ENCODE measurements at places on chromosomes 1 and 21.

DNA sequence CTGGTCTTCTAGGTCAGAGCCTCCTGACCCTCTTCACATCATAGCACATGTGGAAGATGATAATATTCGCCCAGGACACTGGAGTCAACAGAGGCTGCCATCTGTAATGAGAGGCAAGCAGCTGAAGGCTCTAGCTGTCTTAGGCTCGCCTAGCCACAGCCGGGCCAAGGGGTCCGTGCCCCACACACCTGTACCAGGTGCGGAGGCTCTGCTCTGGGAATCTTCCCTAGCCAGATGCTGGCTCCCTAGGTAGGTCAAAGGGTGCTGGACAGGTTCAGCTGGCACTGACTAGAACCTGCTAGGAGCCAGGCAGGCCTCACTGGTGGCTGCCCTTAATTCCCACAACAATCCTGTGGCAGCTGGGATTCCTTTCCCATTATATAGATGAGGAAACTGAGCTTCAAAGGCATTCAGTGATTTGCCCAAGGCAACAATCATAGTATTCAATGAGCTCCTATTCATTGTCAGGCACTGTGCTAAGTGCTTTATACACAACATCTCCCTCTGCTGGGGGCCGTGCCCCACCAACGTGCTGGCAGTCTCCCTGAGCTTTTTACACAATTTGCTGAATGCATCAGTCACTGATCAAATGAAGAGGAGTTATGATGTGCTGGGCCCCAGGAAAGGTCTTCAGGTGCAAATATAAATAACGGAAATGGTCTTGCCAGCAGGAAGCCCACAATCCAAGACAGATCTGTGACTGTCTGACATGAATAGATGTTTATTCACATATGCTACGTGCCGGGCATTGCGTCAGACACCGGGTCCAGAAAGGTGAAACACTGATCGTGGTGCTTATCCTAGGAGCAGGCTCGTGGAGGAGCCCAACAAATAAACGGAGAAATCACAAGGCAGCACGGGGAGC is 58.0 kb downstream of the DDX20 start:
- peak; percentile 6 for DNase-seq

- DNase-seq: peak; percentile 2
Measured at GRCh38 chr1:101474039-101474665, 237.3 kb downstream of the S1PR1 start.

DNA sequence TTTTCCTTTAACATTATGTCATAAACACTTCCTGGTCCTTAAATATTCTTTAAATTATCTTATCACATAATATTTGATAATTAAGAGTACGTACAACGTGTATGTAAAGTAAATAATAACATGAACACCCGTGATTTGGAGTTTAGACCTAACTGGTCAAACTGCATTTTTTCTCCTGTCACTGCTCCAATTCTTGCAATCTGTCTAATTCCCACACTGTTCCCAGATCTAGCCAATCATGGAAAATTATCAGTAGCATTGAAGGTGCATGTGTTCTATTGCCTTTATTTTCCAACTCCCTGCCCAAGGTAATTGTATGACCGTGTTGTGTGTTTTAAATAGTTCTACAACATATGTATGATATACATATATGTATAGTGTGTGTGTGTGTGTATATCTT is 2.1 kb upstream of the PM20D1 start:
- DNase-seq: no peak

GRCh38 chr1:222334026-222334680 is 213.8 kb downstream of the HHIPL2 start:
- DNase-seq: peak; percentile 68

DNA sequence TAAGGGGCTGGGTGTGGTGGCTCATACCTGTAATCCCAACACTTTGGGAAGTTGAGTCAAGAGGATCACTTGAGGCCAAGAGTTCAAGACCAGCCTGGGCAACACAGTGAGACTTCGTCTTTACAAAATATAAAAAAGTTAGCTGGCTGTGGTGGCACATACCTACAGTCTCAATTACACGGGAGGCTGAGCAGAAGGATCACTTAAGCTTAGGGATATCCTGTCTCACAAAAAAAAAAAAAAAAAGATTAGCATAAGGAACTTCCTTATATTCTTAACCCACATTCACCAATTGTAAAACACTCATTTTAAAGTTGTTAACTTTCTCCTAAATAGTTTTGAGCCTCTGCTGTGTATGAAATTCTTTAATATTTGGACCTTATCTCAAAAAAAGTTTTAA is 53.1 kb downstream of the ABCD3 start:
- DNase-seq: no peak

DNA sequence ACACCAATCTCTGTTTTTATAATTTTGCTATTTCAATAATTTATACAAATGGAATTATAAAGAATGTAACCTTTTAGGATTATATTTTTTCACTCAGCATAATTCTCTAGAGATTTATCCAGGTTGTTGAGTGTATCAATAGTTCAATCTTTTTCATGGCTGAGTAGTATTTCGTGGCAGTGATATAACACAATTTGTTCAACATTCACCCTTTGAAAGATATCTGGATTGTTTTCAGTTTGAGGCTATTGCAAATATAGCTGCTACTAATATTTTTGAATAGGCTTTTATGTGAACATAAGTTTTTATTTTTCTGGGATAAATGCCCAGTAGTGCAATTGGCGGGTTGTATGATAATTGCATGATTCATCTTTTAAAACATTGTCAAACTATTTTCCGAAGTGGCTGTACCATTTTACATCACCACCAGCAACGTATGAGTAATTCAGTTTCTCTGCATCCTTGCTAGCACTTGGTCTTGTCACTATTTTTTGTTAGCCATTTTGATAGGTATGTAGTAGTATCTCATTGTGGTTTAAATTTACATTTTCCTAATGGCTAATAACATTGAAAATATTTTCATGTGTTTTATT is 55.6 kb upstream of the ABCD3 start:
- peak; percentile 14 for DNase-seq

DNA sequence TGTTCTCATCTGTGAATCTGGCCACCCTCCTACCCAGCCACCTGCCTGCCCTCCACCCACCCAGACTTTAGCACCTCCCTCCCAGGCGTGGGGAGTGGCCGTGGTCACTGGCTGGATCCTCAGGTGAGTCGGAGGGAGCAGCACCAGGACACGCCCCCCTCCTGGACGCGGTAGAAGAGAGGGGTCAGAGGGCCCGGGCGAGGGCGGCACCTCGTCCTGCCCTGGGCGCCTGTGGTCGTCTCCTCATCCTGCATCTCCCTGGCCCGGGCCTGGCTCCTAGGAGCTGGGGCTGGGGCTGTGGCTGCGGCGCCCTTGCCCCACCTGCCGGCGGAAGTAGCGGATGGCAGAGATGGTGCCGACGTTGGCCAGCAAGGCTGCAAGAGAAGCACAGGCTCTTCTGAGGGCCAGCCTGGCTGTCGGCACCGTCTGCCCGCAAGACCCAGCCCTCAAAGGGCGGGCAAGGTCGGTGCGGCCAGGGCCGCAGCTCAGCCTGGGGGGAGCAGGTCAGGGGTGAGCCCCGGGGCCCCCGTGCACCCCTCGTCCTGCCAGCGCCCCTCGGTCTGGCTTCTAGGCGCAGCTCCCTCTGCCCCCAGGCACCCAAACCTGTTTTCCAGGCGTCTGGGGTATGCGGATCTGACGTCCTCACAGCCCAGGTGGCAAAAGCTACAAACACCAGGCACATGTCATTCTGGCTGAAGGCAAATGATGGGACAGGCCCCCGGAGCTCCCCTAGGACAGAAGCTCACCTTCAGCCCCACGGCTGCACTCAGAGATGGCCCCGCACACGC is 5.8 kb downstream of the PERM1 start:
- DNase-seq: peak; percentile 39

DNA sequence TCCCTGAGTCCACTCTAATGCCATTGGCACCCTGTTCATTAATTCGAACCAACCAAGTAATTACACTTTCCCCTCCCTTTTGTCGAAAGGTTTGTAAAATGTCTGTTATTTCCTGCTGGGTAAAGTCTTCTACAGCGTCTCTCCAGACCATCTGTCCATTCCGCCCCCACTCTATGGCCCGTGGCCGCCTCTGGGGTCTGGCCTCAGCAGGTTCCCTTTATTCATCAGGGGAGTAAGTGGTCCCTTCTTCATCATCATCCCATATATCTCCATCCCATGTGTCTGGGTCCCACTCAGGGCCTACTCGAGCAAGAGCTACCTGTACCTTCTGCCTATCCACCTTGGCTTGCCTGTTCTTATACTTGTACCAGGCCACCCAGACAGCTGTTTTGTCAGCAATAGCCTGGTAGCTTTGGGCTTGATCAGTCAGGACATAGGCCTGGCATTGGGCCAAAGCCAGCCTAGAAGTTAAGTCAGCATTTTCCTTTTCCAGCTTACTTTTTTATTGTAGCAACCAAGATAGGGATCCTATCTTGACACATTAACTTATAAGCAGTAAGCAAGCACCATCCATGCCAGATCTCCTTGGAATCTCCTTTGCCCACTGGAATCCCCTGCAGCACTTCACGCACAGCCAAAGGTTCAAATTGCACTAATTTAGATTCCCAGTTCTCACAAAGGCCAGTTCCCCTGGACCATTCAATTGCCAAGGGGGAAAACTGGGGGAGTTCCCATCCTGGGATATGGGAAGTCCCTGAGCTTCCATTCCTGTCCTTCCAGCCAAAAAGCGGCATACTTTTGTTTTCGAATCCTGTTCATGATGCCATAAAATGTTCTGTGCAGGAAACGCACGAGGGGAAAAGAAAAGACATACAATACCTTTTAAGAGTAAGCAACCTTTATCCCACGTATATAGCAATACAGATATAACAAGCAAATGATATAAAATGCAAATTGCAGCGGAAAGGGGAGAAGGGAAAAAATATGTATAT is 6.6 kb upstream of the STUM start:
- no peak for DNase-seq

GRCh38 chr1:228763561-228763960 is 28.3 kb downstream of the RHOU start:
- no peak for DNase-seq

DNA sequence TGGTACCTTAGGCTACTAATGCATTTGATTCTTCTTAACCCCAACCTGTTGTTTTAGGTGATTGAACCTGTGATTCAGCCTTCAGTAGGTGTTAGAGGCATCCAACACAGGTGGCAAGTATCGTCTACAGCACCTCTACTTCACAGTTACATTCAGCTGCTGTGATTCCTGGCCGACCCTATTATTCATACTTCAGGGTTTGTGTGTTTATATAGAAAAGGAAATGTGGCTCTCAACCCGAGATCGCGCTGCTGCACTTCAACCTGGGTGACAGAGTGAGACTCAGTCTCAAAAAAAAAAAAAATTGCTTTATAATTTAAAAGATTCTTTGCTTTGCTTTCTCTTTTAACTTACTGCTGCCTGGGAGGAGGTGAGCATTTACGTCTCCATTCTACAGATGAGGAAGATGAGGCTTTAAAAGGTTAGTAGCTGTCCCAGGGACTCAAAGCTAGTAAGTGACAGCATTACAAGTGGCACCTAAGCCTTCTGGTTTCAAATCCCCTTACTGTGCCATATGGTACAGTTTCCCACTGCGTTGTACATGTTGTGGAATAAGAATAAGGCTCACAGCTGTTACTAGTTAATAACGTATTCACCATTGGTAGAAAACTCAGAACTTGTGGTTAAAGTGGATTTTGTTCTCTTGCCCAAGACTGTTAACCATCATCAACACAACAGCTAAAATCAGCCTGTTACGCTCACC is 9.9 kb upstream of the GPR25 start:
- DNase-seq: peak; percentile 11

DNA sequence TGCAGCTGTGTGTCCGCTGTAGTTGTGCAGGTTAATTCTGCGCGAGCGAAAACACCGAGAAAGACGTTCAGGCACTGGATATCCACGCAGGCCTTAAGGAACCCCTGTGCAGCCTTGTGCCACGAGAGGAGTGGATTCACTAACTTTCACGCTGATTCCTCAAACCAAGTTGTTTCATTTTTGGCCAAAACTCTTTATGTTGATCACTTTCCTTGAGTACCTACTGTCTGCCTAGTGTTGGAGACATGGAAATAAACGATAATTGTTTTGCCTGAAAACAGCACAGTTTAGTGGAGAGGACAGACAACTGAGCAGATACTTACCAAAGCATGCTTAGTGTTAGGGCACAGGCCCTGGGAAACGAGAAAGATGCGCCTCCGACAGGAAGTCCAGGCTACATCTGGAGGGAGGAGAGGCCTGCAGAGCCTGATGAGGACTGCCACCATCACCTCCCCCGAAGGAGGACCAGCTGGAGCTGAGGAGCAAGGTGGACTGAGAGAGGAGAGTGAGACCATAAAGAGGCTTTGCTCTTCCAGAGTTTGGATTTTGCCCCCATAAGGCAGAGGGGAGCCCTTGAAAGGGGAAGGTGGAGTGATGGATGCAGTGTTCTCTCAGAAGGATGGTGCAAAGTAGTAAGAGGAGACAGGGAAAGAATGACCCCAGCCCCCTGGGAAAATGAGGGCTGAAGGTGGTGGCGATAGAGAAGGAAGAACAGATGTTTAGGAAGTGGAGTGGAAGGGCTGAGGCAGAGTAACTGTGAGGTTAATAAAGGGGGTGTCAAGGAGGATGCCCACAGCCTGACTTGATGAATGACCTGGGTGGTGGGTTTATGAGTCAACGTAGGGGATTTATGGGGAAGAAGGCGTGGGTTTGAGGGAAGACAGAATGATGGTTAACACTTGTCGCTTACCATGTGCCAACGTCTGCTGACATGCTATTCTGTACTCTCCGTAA is 956 bp upstream of the SCAF4 start:
- DNase-seq: peak; percentile 21

- no peak for DNase-seq
Measured at GRCh38 chr1:165650981-165651625, 20.1 kb downstream of the MGST3 start.

- DNase-seq: peak; percentile 93
Measured at GRCh38 chr1:206631085-206631509, 4.2 kb upstream of the DYRK3 start.

- DNase-seq: no peak
Measured at GRCh38 chr1:85048296-85049064, at the start of gene MCOLN3. TSS of gene MCOLN3 (minus strand) at chr1:85048500. CDS start at chr1:85045360, 3,140 bp downstream.

- peak; percentile 34 for DNase-seq
Measured at GRCh38 chr1:177069490-177069889, 95.0 kb downstream of the ASTN1 start.

DNA sequence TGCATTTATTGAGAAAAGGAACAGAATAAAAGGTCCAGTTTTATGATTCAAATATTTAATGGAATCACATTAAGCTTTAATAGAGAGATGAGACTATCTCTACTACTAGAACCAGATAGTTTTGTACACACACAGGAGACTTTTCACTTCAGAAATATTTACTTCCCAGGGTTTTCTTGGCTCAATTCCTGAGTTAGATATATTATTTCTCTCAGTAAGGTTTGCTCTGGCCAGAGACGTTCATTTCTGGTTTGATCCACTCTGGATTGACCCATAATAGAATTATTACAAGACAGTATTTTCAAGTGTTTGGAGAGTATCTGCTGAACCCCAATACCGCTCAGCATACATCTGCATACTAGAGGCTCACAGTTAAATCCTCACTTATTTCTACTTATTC is 1.3 kb upstream of the RCOR3 start:
- DNase-seq: peak; percentile 32

All from fibroblast of upper back skin (primary cell).